ENCODE measurements at places on chromosomes 7 and 10.

- no peak for DNase-seq
Measured at GRCh38 chr7:143171697-143172096, 11.5 kb upstream of the TAS2R39 start.

DNA sequence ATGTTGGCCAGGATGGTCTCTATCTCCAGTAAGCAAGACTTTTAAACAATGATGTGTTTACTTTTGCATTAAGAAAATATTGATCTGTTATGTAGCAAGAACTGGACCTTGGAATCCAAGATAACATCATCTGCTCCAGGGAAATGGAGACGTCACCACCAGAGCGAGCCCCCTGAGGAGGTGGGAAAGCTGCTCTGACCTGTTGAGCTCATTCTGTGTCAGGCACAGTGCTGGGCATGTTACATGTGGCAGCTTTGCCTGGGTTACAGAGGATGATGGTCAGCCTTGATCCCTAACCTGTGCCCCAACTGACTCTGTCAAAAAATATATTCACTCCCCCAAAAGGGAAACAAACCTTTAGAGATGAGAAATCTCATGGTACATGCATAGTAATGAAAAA is 436.3 kb downstream of the SORCS1 start:
- no peak for DNase-seq

GRCh38 chr7:43868181-43868580 is 1.1 kb downstream of the MRPS24 start:
- DNase-seq: no peak

GRCh38 chr10:107264742-107265141 is 100.2 kb upstream of the SORCS1 start:
- no peak for DNase-seq

DNA sequence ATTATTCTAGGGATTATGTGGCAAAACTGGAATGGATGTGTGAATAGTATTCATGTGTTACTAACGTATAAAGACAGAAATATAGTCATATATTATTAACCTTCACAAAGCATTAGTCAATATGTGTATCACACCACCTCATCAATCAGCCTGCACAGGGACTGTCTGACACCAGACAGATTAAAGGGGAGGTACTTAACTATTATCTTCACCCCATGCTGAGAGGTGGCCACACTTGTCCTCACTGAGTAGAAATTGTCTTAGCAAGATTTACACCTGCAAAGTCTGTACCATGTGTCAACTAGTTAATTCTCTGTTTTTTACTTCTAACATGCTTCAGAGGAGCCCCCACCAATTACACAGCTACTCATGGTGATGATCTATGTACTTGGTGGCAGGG is 146.3 kb upstream of the LRGUK start:
- no peak for DNase-seq

GRCh38 chr7:2567679-2568278 is 9.0 kb downstream of the IQCE start:
- DNase-seq: no peak

DNA sequence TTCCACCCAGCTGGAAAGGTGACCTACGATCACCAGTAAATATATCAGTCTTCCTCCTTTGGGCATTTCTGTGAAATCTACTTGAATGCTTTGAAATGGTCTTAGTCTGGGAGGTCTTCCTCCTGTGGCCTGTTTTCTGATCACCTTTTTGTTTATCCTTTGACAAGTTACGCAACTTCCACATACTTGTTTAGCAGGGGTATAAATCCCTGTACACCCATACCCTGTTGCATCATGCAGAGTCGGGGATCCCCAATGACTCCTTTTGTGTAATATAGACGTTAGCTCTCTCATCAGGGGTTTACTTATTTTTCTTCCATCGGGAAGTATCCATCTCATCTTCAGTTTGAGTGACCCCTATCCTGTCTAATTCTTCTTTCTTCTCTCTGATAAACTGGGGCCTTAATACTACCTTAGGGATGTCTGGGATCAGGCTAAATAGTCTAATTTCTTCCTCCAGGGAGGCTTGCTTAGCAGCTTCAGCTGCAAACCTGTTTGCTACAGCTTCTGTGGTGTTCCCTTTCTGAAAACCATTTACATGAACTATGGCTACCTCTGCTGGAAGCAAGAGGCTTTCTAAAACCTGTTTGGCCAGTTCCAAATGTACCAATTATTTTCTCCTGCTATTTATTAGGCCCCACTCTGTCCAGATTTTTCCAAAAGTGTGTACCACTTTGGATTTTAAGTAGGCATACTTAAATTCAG is 25.8 kb downstream of the MAPK8 start:
- DNase-seq: peak; percentile 3

GRCh38 chr7:2107386-2108070 is 125.2 kb downstream of the MAD1L1 start:
- DNase-seq: no peak

GRCh38 chr7:99392659-99393354 is 15.6 kb downstream of the PDAP1 start:
- DNase-seq: peak; percentile 84

GRCh38 chr7:135189221-135189662 is 18.7 kb upstream of the CYREN start:
- DNase-seq: no peak

DNA sequence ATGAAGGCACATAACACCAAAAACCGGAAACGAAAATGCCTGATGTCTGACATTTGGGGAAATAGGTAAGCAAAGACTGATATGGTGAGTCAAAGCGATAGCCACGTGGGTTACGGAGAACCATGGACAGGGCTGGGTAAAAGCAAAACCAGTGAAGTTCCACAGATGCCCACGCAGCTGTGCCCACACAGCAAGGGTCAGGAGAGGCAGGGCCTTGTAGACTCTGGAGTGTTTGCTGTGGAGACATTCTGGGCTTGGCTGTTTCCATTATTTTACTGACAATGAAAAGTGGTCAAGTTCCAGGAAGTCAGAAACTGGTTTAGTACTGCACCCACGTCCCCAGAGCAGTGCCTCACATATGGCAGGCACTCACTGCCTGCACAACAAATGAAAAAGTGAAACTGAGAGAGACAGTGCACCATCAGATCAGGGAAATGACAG is 148.7 kb downstream of the ZMYND11 start:
- no peak for DNase-seq

- no peak for DNase-seq
Measured at GRCh38 chr10:81081887-81082620, 544.4 kb downstream of the SH2D4B start.
